Fibroblast of skin of back (primary cell): ENCODE measurements at places on chromosomes 12 and 14.
A peak's percentile ranks its signal among the peaks of the same experiment; 100 is the strongest.

DNA sequence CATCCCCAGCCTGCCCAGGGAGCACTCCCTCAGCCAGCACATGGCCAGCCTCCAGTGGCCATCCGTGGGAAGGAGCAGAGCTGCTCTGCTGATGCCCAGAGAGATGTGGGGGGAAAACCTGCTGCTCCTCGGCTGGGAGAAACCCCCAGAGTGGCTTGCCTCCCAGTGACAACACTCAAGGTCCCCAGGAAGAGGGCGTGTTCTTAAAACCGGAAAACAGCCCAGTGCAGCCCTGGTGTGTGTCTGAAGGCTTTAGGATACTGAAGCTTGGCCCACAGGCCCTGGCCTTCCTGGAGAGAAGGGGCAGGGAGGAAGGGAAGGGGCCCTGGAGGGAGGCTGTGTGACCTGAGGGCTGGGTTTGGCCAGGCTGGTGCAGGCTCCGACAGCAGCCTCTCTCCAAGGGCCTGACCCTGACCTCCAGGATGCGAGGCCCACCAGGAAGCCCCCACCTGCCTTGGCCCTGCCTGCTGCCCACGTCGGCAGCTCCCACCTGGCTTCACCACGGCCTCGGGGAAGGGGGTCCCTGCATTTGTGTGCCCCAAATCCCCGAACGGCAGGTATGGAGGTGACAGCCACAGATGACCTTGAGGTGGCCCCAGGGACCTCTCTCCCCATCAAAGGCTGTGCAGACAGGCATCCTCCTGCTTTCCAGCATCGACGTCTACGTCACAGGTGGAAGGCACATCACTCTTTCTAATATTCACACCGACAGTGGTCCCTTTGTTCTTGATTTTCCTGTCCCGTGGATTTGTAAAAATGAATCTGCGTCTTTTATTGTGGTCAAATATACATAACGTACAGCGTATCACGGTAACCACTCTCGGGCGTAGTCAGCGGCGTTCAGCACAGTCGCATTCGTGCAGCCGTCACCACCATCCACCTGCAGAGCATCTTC, 190.0 kb upstream of the C14orf180 start:
- no peak for DNase-seq

DNA sequence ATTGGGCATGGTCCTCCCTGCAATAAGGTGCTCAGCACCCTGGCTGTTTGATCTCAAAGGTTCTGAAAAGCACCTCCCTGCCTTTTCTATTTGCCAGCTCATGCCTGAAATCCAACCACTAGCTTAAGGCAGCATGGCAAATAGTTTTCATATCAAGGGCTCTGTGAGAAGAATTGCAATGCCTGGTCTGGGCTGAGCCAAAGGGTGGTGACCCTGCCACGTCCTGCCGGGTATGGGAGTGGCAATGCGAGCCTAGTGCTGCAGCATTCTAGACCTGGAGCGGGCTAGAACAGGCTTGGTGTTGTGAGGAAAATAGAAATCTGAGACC, 2.3 kb upstream of the SCNN1A start:
- no peak for DNase-seq

- no peak for DNase-seq
Measured at GRCh38 chr12:74538491-74539258, 1.0 kb downstream of the ATXN7L3B start.

- DNase-seq: peak; percentile 54
Measured at GRCh38 chr14:22472935-22473854, 115.8 kb downstream of the DAD1 start.

DNA sequence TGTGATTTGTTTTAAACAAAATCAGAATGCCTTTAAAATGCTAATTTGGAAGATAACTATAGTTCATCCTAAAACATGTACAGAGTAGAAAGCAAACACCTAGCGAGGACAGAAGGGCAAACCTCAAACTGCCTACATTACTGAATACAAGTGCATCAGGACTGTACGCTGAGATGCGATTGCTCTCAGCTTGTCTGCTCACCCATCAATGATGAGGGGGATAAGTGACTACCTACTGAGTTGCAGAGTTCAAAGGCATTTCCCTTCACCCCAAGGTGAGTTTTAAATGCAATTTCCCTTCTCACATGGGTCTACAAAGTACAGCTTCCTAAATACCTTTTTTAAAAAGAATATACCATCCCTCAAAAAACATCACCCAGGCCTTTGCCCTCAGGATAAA, 52.9 kb downstream of the PHLDA1 start:
- no peak for DNase-seq

DNA sequence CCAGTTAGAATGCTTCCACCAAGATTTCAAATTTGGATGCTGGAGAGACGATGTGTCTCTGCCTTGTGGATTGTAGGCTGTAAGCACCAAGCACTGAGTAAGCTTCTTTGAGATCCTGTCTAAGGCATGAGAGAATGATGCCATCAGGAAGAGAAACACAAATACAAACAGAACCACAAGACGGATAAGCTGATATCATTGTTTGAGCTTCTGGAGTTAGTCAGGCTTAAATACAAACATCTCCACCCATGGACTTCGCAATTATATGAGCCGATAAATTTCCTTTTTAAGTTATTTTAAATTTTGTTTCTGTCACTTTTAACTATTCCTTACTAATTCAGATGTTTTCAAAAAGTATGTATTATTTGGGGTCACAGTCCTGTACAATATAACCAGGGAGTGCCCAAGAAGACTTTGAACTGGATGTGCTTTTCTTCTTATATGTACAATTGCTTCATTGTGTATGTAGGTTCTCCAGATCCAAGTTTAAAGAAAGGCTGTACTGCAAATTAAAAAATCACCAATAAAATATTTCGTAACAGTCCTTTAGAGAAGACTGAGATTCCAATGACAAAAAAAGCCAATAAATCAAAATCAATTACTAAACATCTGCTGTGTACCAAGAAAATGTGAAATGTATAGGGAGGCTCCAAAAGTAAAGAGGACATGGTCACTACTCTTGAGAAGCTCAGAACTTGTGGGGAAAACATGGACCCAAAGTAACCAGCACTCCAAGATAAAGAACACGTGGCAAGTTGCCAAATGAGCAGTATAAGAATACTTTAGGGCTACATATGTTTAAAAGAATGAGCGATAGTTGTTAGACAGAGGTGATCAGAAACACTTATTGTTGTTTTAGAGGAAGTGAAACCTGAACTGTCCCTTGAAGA, 274.1 kb downstream of the ADAMTS20 start:
- peak; percentile 19 for DNase-seq

GRCh38 chr12:18753481-18754123, 15.7 kb downstream of the CAPZA3 start:
- no peak for DNase-seq

DNA sequence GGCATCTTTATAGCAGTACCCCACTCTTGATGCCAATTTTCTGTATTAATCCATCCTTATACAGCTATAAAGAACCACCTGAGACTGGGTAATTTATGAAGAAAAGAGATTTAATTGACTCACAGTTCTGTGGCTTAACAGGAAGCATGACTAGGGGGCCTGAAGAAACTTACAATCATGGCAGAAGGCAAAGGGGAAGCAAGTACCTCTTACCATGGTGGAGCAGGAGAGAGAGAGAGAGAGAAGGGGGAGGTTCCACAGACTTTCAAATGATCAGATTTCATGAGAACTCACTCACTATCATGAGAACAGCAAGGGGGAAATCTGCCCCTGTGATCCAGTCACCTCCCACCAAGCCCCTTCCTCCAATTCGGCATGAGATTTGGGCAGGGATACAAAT, 84.4 kb downstream of the SLC24A4 start:
- DNase-seq: no peak

GRCh38 chr14:36055052-36055378, 121.5 kb downstream of the PTCSC3 start:
- no peak for DNase-seq

DNA sequence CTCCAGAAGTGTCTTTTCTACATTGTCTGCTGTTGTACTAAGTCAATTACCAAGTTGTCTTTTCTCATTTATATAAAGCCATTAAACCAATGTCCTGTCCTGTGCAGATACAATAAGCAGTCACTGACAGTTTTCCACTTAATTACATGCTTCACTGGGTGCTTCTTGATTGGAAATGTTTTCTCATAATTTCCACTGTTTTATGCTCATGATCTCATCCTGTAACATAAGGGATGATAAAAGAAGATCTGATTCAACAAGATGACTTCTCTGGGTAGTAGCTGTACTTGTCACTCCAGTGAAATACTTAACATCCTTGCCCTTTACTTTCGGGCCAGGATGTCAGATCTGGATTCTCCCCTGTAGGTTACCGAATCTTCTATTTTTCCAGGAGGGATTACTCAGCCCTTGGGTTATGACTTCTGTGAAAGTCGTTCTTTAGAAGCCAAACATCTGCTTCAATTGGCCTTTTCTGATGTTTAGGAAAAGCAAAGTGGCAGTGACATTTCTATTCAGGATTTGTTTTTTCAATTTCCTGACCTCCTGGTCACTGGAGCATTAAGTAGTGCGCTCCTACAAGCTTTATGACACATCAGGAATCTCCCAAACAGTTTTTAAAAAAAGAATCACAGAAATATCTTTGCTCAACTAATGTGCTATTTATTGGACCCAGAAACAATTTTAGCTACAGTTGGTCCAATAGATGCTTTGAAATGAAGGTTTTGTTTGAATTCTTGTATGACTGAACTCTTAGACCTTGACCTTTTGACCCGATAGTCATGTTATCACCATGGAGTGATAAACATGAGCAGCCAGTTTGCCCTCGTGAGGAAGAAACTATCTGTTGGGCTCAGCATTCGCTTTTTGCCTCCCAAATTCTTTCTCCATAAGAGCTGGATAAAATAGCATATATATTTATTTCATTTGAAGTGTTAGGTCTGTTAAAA, 234.5 kb upstream of the SSTR1 start:
- DNase-seq: peak; percentile 5

DNA sequence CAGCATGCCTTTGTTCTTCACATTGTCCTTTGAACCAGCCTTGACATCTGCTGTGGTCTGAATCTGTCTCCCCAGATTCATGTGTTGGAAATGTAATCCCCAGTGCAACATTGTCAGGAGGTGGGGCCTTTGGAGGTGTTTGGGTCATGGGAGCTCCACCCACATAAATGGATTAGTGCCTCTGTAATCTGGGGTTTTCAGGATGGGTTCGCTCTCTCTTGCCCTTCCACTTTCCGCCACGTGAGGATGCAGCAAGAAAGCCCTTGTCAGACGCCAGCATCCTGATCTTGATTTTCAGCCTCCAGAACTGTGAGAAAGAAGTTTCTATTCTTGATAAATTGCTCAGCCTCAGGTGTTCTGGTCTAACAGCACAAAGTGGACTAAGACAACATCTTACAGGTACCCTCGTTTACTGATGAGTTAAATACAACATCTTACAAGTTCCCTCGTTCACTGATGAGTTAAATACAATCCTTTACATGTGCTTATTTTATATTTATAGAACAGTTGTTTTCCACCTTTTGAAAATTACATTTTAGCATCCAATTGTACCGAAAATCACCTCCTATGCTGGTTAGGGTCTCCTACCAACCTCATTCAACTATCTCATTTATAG, 54.4 kb upstream of the RIMBP2 start:
- DNase-seq: no peak

- no peak for DNase-seq
Measured at GRCh38 chr12:123681605-123682004, 10.7 kb downstream of the TCTN2 start.

- peak; percentile 90 for DNase-seq
Measured at GRCh38 chr12:56358836-56359532, 923 bp downstream of the STAT2 start.

DNA sequence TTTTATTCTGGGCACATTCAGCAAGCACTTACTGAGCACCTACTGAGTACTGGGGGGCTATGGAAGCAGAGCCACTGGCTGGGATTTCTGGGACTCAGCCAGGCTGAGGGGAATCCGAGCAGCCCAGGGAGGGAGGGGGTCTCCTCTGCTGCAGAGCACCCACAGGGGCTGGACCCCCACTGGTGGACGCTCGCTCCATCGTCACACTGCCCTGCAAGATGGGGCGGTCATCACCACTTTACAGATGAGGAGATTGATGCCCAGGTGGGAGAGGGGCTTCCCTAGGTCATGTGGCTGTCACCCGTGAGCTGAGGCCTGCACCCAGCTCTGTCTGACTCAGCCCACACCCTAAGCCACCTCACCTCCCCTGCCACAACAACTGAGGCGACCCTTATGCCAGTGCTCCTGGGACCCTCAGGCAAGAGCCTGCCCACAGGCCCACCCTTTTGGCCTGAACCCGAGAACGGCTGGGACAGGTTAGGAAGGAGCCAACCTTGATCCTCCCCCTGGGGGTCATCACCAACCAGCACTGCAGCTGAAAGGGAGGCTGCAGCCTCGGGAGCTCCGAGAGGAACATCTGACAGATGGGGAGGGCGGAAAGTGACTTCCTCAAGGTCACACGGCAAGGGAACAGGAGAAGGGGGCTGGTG, 74.4 kb downstream of the SERPINA3 start:
- no peak for DNase-seq

DNA sequence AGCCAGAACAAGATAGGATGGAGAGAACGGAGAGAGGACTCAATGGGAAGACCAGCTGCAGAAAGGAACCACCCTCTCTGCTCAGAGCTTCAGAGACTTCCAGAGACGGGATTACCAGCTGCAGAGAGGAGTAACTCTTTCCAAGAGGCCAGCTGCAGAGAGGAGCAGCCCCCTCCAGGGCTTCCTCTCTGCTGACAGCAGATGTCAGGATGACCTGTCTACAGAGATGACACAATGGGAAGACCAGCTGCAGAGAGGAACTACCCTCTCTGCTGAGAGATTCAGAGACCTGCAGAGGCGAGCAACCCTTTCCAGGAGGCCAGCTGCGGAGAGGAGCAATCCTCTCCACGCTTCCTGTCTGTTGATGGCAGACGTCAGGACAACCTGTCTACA, 61.8 kb downstream of the KLRG1 start:
- DNase-seq: no peak

- peak; percentile 72 for DNase-seq
Measured at GRCh38 chr12:123085730-123086487, 65.0 kb downstream of the PITPNM2 start.

DNA sequence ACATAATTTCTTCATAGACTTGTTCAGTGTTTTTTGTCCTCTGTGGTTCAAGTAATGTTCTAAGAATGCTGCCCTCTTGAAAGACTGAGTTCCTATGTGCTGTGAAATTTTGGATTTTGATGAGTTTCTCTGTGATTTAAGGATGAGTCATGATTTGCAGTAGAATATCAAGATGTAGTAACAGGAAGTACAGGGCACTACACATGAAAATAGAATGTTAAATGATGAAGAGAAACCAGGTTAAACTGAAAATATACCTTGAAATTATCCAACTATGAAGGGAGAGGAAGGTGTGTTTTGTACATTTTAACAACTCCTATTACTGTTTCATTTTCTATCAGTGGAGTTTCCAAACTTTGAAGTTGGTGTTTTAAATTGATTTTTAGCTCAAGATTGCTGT, 4.8 kb downstream of the ELK3 start:
- peak; percentile 95 for DNase-seq

GRCh38 chr14:81655423-81656314, 122.0 kb upstream of the SEL1L start:
- DNase-seq: no peak

GRCh38 chr12:122427403-122427802, 4.9 kb upstream of the CLIP1 start:
- DNase-seq: no peak

DNA sequence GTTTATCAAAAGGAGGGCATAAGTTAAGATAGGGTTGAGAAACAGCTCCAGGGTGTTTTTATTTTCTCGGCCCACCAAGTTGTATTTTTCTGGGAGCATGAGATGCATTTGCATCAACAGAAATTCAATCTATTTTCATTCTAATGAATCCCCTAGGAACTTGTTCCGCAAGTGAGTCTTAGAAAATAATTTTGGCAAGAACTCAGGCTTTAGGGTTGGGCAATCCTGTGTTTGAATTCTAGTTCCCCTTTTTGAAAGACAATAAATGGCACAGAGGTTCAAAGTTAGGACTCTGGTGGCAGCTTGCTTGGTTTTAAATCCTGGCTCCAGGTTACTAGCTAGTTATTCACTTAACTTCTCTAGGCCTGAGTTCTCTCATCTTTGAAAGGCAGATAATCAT, 23.7 kb downstream of the SLC5A8 start:
- DNase-seq: no peak
